Kidney tubule cell (primary cell): ENCODE measurements at places on chromosomes 5 and 9.

DNA sequence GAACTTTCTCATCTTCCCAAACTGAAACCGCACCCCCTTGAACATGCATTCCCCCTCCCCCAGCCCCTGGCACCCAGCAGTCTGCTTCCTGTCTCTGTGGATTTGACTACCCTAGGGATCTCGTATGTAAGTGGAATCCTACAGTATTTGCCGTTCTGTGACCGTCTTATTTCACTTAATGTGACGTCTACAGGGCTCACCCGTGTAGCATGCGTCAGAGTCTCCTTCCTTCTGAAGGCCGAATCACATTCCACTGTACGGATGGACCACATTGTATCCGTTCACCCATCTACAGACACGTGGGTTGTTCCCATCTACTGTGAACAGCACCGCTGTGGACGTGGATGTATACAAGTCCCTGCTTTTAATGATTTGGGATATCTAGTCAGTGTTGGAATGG lies 4.5 kb downstream of the PRRX2 start:
- no peak for DNase-seq

- DNase-seq = peak; percentile 37
Observed at GRCh38 chr9:136996361-136997292, at the start of gene CLIC3. Gene CLIC3 (minus strand): TSS chr9:136996568. CDS start chr9:136996543, 25 bp downstream.

DNA sequence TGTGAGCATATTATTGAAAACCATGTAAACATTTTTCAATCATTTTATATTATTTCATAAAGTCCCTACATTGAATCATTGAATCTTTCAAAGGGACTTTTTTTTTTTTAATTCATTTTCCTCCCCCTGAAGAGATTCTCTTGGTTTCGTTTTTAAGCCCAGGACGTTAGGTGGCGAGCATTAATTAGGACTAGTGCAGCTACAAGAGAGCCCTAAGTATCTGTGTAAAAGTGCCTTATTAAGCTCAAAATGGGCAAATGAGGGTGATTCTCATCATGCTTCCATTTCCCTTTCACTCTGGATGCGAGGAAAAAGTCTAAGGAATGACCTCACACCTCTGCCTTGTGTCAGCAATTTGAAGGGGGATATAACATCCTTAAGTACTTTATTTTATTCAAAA lies 517.9 kb upstream of the ITGA1 start:
- DNase-seq = no peak

GRCh38 chr5:38758774-38759600 lies 86.8 kb upstream of the OSMR start:
- DNase-seq = no peak

GRCh38 chr5:81703840-81704239 lies 47.1 kb downstream of the SSBP2 start:
- DNase-seq = no peak

DNA sequence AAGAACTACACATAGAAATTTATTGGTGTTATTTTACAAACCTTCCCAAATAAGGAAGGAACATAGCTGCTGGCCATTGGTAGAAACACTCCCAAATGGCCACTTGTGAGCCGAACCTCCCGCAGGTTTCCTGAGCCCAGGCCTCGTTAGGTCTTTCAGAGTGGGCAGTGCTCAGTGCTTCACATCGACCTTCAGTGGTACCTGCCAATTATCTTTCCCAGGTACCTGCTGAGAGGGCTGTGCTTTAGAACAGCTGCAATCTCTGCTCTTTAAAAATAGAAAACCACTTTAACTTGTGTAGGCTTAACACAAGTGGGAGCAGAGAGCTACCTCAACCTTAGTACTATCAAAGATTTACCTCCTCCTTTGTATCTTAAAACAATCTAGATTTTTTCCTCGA lies 334.1 kb downstream of the RFX3 start:
- DNase-seq = no peak

DNA sequence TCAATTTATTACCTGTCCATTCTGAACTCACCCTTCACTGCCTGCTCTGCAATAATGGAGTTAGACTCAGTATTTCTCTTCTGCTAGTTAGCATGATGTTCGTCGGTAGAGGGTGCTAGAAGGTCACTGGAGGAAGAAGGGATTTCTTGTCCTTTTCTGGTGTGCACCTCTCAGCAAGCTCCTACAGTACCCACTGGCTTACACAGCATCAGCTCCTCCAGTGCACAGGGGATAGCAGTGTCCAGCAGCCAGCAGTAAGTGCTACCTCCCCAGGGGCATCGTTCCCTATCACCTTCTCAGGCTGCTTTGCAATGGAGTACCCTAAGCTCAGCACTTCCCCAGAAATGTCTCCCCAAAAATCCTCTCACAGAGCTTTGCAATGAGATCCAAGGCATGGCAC lies 45.9 kb upstream of the APC start:
- peak; percentile 38 for DNase-seq

GRCh38 chr9:129632460-129632859 lies 6.5 kb downstream of the NTMT1 start:
- peak; percentile 77 for DNase-seq

- peak; percentile 82 for DNase-seq
Observed at GRCh38 chr9:130301483-130302286, 36.1 kb downstream of the HMCN2 start.

GRCh38 chr9:21244836-21245235 lies 5.0 kb upstream of the IFNA14 start:
- DNase-seq = no peak

DNA sequence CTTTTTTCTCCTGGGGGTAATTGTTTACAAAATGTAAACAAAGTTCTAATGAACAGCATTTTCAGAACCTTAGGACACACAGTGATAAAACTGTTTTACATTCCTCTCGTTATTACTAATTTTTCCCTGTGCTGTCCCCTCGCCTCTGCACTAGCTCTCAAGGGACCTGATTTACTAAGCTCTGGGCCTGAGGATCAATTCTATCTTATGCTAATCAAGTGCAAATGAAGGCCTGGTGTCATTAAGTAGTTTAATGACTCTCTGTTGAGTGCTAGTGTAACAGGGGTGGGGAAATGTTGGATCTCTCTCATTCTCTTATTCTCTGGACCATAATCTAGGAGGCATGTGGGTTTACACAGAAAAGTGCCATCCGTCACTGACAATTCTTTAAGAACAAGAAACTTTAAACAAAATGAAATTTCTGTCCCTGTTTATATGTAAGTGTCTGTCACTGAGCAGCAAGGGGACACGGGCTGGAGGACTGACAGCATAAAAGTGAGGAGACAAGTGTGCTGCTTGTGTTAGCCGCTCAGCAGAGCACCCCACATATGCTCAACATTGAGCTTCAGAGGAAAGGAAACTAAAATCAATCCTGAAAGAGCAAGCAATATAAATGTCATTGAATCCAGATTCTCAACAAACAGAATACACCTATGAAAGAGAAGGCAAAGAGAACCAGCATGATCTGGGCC lies 115.4 kb downstream of the WDR41 start:
- no peak for DNase-seq

GRCh38 chr5:43255704-43256103 lies 57.5 kb downstream of the HMGCS1 start:
- DNase-seq = peak; percentile 9

GRCh38 chr9:38153152-38153909 lies 84.3 kb upstream of the SHB start:
- no peak for DNase-seq

GRCh38 chr9:27353166-27353473 lies 56.2 kb upstream of the EQTN start:
- DNase-seq = no peak

GRCh38 chr5:142009886-142010285 lies 2.9 kb downstream of the GNPDA1 start:
- DNase-seq = no peak

DNA sequence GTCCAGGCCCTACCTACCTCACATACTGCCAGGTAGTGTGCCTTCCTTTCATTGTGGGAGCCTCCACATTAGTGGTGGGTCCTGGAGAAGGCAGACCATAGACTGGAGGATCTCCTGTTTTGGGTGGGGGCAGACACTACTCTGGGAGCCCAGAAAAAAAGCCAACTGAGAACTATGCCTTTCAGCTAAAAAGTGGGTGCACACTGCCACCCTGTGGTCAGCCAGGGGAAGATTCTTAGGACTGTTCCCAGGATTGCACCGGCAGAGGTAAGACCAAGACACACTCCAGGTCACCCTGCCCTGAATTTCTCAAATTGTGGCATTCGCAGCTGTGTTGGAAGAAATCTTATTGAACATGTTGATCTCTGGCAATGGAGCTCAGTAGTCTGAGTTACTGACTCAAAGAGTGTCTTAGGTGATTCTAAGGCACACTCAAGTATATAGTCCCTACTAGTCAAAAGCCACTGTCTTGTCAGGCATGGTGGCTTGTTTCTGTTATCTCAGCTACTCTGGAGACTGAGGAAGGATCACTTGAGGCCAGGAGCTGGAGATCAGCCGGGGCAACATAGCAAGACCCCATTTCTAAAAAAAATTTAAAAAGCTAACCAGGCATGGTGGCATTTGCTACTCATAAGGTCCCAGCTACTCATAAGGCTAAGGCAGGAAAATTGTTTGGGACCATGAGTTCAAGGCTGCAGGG lies 3.6 kb downstream of the SIGMAR1 start:
- peak; percentile 70 for DNase-seq

DNA sequence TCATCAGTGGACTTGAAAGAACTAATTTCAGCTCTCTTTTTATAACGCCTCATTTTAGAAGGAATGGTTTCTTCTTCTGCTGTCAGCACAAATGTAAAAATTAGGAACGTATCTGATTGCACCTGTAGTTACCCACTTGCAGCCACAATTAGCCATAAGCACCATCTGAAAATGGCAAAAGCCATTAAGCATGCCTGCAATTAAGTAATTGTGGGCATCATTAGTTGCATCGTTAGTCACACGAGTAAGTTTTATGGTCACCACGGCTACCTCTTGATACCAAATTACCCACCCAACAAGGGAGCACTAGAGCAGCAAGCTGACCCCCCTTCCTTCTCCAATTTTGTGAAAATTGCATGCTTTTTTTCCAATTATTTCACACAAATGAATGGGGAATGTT lies 25.8 kb upstream of the SLC44A1 start:
- DNase-seq = no peak

- DNase-seq = no peak
Observed at GRCh38 chr5:32127711-32128110, 46.4 kb downstream of the GOLPH3 start.

DNA sequence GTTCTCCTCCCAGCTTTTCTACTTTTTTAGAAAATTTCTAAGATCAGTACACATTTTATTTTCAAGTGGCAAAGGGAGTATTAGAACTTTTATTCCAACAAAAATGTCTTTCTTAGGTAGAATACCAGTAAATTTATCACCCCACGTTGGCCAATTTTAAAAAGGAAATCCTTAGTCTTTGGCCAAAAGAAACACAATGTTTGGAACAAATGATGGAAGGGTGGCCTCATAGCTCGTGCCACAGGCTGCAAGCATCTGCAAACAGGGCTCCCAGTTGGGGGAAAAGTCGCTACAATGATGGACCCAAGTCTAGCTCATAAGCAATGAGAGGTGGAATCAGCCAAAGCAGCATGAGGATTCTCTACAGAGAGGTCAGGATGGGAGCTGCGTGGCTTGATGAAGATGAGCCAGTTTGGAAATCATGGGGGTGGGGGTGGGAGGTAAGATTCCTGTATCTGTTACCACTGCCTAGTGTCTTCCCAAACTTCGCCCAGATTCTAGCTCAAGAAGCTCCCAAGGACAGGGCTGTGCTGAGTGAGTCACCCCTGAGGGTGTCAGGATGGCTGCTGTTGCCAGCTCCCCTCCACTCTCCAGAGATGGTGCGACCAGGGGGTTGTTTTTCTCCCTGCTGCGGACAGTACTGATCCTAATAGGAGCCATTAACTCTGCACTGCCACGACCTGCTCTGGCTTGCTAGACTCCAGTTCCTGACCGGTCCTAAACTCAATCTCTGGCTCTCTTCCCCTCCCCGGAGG lies 75.6 kb downstream of the DCP2 start:
- no peak for DNase-seq

DNA sequence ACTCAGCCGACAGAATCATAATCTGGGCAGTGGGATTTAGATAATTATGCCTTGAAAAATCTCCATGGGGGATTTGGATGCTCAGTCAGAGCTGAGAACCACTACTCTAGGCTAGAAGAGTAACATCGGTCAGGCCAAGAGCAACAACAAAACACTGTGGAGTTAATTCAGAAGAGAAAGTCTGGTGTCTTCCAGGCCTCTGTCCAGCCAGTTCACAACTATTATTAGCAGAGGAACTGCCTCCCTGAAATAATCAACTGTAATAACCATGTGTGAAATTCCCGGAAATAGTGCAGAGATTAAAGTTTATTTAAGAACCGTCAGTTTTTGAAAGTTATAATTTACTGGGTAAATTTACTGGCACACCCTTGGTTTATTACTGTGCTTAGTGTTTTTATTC lies 8.2 kb upstream of the MARCHF3 start:
- DNase-seq = no peak

- no peak for DNase-seq
Observed at GRCh38 chr9:74589576-74589975, 92.4 kb downstream of the RORB start.

- peak; percentile 95 for DNase-seq
Observed at GRCh38 chr9:129835128-129835859, at the start of the genes C9orf78 and USP20. Gene C9orf78 (minus strand): TSS chr9:129835275. CDS start chr9:129835221, 54 bp downstream. Gene USP20 (plus strand): TSS chr9:129835458. CDS start chr9:129852556, 17,098 bp downstream.

- DNase-seq = peak; percentile 83
Observed at GRCh38 chr9:128555180-128555721, 2.9 kb downstream of the SPTAN1 start.

DNA sequence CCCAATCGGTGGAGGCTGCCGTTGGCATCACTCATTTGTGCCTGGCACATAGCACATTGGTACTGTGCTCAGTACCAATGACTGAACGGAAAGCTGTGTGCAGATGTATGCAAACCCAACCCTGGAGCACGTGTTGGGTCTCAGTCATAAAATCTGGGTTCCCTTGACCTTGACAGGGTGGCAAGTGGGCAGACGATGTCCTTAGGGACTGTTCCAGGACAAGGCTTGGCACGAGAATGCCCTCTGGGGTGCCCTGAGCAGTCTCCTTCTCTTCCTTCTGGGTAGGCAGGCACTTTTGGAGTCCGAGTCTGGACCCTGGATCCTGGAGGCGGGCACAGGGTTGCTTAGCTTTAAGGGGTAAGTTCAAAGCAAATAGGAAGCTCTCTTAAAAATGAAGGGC lies 75.8 kb downstream of the MACROH2A1 start:
- DNase-seq = no peak

DNA sequence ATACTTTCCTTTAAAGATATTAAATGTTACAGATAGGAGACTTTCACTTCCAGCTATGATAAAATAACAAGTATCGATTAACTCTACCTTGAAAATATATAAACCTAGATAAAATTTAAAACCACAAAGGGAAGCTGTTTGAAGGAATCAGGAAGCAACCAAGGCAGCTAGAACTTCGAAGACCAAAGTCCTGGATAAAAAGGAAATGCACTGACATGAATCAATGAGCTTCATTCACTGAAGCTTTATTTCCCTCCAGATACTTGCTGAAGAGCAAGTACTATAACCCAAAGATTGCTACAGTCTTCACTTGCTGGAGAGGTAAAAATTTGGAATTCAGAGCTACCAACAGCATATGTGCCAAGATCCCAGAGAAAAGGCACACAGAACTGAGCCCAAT lies 144.1 kb downstream of the PIK3R1 start:
- no peak for DNase-seq

GRCh38 chr9:69433392-69433791 lies 108.4 kb downstream of the ENTREP1 start:
- peak; percentile 92 for DNase-seq

GRCh38 chr5:101418713-101419118 lies 515.6 kb upstream of the ST8SIA4 start:
- peak; percentile 9 for DNase-seq
